Stimulated activated CD8-positive, alpha-beta memory T cell treated with anti-CD3 and anti-CD28 coated beads, Interleukin-7, amount 100 ng/mL, for 4 hours (primary cell): ENCODE measurements at places on chromosomes 13 and 19.

DNA sequence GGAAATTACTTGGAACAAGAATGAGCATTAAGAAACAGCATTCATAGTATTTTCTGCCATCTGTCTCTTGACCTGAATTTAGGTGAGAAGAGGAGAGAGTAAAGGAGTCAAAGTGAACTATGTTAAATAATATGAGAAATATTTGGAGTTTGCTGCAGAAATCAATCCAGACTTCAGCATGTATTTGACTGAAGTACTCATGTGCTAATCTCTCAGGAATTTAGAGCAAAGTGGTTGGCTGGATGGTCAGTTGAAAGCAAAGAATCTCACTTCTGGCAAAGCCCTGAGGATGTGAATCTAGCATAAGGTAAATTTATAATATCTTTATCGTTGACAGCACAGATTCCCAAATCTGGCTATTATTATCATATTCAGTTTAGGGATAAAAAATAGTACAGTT, 394.3 kb downstream of the PCDH17 start:
- no peak for DNase-seq

DNA sequence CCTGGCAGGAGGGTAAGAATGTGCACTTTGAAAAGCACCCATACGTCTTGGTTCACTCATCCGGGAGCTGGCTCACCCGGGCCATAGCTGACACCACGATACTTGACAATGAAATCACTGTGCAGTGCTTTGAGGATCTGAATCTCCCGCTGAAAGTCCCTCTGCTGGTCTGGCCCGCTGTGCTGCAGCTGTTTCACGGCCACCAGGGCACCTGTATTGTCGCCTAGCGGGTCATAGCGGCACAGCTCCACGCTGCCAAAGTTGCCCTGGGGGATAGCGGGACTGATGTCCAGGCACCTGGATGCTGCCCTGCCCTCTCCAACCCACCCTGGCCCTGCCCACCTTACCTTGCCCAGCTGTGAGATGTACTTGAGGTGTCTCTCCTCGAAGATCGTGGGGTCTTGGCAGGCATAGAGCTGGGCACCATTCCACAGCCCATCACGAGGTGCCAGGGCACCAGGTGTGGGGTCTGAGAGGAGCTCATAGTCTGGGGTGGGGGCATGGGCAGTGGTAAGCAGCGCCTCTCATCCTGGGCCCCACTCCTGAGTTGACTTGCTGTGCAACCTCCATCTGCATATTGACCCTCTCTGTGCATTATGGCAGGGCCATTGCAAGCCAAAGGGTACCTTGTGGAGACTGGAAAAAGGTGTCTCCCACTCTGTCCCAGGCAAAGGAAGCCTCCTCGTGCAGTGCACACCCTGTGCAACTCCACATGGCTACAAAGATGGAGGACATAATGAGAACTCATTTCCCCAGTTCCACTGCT, 11.3 kb upstream of the INSL3 start:
- DNase-seq: no peak

GRCh38 chr13:46522748-46523030, 30.3 kb upstream of the LRCH1 start:
- no peak for DNase-seq

- no peak for DNase-seq
These were observed 21.3 kb upstream of the SLC7A9 start for GRCh38 chr19:32890841-32891240.
